Amygdala (tissue), 56 donors: ENCODE measurements at places on chromosomes 11 and 22.

GRCh38 chr11:95035316-95035715 is 10.3 kb downstream of the KDM4E start:
- DNase-seq: no peak

- no peak for DNase-seq
Observed at GRCh38 chr22:50526834-50527801, 1.7 kb upstream of the SCO2 start.

DNA sequence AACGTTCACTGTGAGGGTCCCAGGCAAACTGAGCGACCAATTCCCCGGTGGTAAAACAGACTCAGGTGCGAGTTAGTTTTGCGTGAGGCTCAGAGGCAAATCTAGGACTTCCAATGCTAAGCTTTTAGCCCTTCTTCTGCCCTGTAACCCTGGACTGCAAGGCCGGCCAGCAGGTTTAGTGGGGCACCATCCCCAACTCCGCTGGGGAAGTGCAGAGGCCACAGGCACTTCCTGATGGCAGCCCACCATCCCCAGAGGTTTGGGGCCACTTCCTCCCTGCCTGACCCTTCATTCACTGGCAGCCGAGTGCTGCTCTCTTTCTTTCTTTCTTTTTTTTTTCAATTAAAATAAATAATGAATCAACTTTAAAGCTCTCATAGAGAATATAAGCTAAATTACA is 124.6 kb upstream of the B3GAT1 start:
- no peak for DNase-seq

- DNase-seq: no peak
Observed at GRCh38 chr11:117328375-117329010, 839 bp downstream of the CEP164 start.

DNA sequence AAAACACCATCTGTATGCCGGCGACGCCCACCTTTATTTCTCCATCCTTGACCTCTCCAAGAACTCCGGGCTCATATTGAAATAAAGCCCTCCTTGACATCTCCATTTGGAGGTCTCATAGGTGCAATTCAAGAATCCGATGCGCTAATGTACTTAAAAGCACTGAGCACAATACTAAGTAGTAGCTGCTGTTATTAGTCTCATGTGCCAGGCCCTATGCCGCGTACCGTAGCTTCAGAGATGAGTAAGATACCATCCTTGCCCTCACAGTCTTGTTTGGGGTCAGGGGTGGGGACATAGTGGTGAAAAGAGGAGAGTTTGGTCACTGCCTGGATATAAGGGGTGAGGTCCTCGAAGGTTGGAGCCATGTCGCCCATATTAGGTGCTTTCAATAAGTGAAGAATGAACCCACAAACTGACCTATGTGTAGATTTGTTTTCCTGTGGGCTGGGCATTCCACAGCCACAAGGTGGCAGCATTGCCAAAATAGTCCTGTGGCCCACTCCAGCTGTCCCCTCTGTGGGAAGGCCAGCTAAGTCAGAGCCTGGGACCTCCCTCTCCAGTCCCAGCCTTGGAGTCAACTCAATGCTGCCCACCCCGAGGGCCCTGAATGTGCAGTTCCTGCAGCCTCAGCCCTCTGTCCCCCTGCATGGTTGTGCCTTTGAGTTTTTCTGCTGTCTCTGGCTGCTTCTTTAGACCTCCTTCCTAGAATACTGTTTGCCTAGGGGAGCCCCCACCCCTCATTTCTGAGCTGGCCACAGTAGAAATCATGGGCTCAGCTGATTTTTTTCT is 6.5 kb downstream of the DCPS start:
- no peak for DNase-seq

DNA sequence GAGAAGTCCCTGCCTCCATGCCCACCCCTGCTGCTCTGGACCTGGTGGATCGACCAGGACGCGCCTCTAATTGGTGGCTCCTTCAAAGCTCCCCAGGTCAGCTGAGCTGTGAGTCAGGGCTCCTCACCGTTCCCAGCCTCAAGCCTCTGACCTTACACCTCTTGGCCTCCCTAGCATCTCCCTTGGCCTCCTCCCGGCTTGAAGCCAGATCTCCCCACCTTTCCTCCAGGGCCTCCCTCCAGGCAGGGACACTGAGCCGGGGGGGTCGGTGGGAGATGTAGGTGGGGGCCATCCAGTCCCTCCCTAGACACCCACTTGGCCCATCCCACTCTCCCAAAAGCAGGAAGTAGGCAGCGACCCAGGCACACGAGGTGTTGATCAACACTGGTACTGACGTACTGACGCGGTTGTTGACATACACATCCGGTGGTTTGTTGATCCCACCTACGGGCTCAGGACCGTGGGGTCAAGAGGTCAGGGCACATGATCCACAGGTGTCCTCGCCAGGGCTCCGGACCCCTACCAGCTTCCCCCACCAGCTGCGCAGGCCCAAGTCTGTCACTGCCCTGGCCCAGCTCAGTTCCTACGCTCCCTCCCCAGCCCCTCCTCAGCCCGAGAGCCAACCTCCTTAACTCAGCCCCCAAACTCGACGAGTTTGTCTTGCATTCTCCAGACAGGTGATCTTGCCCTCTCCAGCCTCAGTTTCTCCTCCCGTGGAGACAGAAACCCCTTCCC is 802 bp downstream of the ATG2A start:
- DNase-seq: no peak

DNA sequence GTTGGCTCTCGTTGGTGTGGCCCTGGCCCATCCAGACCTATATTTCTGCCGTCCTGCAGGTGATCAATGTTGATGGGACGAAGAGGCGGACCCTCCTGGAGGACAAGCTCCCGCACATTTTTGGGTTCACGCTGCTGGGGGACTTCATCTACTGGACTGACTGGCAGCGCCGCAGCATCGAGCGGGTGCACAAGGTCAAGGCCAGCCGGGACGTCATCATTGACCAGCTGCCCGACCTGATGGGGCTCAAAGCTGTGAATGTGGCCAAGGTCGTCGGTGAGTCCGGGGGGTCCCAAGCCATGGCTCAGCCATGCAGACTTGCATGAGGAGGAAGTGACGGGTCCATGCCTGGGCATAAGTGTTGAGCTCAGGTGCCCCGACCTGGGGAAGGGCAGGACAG is 57.1 kb upstream of the PPP6R3 start:
- no peak for DNase-seq

- no peak for DNase-seq
Observed at GRCh38 chr22:35478633-35479107, 62.0 kb upstream of the RASD2 start.

- no peak for DNase-seq
Observed at GRCh38 chr11:65719871-65720210, 757 bp downstream of the RNASEH2C start.

DNA sequence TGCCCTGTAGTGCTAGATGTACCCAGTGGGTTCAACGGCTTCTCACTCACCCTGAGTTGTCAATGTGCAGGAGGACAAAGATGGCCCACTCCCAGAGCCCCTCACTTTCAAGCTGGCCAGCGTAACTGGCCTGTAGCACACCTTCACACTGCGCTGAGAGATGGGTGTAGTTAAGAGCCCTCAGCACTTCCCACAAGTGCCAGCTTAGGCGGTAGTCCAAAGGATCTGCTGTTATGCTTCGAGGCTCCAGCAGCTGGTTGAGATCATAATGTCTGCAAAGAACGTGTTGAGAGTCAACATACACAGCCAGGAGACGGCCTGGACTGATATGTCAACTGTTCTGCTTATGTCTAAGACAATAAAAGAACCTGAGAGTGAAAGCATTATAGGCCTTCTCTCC is 14.7 kb upstream of the CHRNA10 start:
- DNase-seq: no peak

GRCh38 chr11:3091846-3092602 is 34.8 kb upstream of the CARS1 start:
- DNase-seq: peak; percentile 37

- no peak for DNase-seq
Observed at GRCh38 chr11:30412509-30412908, 89.6 kb downstream of the ARL14EP start.

DNA sequence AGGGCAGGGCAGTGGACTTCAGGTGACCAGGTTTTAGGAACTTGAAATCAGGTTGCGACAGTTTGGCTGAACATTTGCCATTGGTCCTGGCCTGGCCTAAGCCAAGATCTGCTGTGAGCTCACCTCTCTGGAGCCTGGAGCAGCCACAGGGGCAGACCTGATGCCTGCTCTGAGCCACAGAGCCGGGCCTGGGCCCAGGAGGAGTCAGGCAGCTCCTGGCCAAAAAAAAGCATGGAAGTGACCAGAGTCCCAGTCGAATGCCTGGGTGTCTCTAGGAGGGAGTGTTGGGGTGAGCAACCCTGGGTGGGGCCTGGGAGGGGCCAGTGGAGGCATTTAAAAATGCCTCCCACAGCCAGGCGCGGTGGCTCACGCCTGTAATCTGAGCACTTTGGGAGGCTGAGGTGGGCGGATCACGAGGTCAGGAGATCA is 6.0 kb upstream of the OMP start:
- DNase-seq: no peak

DNA sequence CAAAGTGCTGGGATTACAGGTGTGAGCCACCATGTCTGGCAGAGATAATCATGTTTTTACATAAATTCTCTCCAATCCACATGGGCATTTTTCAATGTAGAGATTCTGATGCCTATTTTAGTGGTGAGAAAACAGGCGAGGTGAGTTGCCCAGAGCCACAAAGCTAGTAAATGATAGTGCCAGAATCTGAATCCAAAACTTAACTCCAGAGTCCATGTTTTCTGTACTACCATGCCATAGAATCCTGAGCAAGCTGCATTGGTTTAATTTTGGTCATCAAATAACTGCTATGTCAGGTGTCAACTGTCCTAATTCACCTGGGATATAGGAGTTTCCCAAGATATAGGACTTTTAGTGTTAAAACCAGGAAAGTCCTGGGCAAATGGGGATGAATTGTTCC is 13.6 kb downstream of the NEFH start:
- no peak for DNase-seq

- DNase-seq: no peak
Observed at GRCh38 chr11:20369826-20370225, 6.3 kb downstream of the HTATIP2 start.

- DNase-seq: no peak
Observed at GRCh38 chr11:20161230-20161918, 1.1 kb upstream of the DBX1 start.

DNA sequence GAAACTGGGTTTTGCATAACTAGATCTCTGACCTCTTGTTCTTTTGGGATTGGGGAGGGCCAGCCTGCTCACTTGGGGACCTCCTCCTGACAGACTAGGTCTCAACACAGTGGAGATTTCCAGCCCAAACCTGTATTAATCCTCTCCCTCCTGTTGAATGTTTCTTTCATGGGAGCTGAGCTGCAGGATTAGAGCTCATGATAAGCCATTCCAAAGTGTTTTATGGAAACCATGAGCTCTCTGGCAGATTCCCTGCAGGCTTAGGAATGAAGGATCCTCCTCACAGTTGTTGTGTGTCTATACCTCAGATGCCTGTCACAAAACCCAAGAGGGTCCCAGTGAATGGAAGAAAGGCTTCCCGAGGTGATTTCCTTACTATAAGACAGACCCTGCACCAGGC is 248.4 kb upstream of the B3GAT1 start:
- no peak for DNase-seq

- DNase-seq: no peak
Observed at GRCh38 chr11:19756675-19757475, 44.2 kb downstream of the NAV2 start.

DNA sequence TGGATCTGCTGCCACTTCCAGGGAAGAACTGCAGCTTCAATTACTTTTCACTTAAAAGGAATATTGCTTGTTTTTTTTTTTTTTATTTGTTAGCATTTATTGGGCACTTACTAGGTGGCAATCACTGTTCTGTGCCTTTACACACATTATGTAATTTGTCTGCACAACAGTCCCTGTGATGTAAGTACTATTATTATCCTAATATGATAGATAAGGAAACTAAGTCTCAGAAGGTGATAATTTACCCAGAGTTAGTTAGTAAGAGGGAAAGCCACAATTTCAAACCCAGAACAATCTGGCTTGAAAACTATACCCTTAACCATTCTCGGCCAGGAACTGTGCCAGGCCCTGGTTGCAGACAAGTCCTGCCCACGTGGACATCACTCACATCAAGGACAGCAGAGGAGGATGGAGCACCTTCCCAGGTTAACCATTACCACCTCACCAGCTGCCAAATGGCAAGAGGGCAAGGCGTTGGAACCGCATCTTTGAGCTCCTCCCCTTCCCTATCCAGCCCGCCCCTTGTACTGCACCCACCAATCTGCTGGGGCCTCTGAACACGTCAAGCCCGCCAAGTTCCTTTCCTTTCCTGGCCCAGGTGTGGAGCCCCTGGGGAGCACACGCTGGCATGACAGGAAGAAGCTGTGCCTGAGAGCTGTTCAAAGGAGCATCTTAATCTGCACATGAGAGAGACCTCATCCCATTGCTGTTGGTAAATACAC is 78.4 kb downstream of the NAV2 start:
- DNase-seq: no peak

DNA sequence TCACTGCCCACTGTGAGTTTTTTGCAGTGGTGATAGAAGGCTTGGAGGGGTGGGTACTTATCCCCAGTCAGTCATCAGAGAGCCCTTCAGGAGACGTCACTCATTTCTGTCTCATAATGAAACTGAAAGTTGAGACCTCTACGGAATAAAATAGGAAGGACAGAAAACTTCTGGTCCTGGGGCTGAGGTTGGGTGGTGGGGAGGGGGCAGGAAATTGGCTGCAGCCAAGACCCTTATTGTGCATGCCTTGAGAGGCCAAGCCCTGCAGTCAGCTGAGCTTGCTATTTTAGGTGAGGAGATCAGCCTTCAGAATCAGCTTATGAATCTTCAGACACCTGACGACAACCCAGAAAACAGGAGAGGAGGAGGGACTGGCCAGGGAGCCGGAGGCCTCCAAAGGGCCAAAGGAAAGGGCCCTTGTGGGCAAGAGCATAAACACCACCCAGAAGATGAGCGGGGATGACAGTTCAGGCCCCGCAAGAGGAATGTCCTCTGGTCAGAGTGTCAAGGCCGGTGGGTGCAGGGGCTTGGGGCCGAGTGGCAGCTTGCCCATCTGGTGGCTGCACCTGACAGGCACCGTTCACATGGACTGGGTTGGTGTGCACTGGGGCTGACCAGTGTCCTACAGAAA is 17.9 kb upstream of the ADA2 start:
- no peak for DNase-seq

DNA sequence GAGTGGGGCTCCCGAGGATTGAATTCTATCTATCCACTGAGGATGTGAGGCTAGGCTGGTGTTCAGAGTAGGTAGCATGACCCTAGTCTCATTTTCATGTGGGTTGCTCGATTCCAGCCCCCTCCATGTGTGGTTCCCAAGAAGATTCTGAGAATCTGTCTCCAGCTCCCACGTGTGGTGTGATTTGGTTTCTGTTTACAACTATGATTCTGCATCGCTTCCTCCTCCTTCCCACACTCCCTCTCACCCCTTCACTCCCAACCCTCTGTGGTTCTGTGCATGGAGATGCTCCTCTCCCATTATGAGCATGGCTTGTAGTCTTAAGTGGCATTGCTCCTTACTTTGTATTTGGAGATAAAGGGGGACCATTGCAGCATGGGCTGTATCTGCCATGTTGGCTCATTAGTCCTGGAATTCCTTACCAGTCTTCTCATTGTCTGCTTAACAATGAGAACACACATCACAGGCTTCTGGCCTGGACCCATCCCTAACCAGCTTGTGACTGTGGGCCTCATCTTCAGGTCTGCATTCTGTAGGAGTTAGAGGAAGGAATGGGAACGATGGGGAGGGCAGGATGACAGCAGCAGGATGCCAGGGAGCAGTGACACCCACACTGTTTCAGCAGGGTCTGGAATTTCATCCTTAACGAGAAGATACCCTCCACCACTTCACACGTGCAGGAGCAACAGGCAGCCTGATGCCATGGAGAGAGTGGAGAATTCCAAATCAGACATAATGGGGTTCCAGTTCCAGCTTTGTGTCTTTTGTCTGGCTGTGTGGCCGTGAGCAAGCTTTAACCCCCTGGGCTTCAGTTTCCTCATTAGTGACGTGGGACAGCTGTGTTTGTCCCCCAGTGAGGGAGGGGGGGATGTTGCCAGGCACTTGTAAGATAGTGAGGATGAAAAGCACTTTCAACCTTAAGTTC is 86.0 kb downstream of the CCDC81 start:
- no peak for DNase-seq
